ENCODE measurements at places on chromosomes 1 and 21.

DNA sequence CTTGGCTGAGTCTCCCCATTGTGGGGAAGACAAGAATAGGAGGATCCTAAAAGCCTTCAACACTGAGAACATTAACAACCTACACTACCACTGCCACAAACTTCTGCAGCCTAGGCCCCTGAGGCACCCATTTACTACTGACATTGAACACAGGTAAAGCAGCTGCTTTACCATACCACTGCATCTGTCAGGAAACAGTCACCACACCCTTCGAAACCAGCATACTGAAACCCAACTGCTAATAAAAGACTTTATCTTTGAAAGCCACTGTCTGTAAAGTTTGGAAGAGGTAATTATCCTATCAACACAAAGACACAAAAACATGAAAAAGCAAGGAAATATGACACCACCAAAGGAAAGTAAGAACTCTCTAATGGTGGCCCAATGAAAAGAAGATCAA is 7.4 kb downstream of the IFNAR1 start:
- no peak for DNase-seq

DNA sequence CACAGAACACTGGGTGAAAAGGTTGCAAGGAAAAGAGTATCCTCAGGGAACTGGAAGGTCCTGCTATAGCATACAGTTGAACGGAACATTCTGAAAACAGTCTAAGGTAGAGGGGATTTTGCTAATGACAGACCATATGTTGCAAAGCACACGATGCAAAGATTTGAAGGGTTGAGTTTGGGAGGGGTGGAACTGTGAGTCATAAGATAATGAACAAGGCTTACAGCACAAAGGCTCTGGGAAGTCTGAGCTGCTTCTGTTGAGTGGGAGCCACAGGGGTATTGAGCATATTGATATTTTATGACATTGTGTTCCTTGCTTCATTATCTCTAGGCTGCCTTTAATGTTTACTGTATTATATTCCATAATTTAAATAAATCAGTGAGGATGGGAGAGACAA is 104.9 kb downstream of the PLPPR4 start:
- no peak for DNase-seq

DNA sequence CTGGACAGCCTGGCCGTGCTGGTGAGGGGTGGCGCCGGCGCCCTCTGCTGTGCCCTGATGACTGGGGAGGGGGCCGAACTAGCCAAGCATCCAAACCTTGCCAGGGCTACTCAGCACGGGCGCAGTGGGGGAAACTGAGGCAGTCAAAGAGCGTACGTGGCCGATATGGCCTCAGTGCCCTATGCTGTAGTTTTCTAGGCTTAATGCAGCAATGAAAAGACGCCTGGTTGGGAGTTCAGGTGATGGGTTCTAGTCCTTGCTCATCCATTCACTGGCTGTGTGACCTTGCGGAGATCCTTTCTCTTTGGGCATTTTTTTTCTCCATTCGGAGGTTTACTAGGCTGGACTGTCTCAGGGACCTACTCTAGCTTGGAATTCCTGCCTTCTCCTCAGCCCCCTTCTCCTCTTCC is 822 bp downstream of the MTX1 start:
- no peak for DNase-seq

GRCh38 chr1:107669996-107670395 is 295.0 kb downstream of the VAV3 start:
- no peak for DNase-seq

DNA sequence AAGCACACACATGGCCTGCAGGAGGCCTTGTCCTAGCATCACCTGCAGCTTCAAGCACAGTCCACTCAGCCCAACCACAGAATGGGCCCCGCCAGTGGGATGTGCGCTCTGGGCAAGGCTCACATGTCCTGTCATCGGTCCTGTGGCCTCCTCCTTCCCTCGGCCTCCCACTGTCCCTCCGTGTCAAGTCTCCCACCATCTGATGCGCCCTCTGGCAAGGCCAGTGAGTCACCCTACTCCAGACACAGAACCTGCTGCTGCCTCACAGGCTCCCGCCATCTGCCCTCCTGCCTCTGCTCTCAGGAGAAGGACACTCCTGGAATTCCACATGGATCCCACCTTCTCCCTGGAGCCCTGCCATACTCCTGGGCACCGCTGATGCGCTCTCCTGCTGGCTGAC is 14.2 kb downstream of the KCNAB2 start:
- no peak for DNase-seq

GRCh38 chr1:96416111-96416595 is 305.4 kb upstream of the PTBP2 start:
- no peak for DNase-seq

DNA sequence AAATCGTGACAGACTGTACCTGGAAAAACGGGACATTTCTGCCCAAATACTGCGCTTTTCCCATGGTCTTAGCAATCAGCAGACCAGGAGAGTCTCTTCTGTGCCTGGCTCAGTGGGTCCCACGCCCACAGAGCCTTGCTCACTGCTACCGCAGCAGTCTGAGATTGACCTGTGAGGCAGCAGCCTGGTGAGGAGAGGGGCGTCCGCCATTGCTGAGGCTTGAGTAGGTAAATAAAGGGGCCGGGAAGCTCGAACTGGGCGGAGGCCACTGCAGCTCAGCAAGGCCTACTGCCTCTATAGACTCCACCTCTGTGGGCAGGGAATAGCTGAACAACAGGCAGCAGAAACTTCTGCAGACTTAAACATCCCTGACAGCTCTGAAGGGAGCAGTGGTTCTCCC is 203.1 kb downstream of the DENND1B start:
- no peak for DNase-seq

DNA sequence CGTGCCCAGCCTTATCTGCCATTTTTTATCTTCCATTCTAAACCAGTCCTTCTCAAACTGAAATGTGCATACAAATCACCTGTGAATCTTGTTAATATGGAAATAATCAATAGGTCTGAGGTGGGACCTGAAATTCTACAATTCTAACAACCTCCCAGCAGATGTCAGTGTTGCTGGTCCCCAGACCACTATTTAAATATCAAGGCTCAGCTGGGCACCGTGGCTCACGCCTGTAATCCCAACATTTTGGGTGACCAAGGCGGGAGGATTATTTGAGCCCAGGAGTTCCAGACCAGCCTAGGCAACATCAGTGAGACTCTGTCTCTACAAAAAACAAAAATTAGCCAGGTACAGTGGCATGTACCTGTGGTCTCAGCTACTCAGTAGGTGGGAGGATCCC is 4.1 kb downstream of the UQCRHL start:
- no peak for DNase-seq

GRCh38 chr1:172993640-172994039 is 57.1 kb downstream of the TNFSF18 start:
- no peak for DNase-seq

GRCh38 chr1:13700521-13701270 is 708 bp downstream of the PRDM2 start:
- peak; percentile 38 for DNase-seq

DNA sequence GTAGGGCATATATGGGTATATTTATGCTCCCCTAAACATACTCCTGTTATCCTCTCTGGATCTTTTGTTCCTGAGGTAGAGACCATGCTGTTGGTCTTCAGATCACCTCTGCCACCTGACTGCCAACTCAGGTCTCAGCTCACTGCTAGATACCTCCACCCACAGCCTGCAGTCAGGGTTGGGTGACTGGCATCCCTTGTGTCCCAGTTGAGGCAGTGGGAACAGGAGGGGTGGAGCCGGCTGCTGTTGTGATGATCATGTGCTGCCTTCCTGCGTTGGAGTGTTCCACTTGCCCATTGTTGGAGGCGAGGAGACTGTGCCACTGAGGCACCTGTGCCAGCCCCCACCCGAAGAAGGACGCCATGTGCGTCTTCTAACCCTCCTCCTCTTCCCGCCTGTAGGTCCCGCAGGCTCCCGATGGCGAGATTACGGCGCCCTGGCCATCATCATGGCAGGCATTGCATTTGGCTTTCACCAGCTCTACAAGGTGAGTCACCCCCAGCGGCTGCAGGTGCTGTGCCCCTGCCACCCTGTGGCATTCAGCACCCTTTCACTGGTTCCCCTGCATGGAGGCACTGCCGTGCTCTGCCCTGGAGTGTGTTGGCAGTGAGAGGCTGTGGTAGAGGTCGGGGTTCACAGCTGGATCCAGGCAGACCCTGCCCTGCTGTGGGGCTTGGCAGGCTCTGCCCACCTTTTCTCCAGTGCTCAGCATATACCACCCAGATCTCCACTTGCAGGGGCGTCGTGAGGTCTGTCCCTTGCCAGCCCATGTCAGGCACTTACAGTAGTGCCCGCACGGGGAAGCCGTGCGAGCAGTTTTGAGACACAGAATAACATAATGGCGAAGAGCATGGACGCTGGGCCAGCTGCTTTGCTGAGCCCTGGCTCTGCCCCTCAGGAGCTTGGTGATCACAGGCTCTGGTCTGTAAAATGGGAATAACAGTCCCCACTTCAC is 143.5 kb downstream of the PEX14 start:
- DNase-seq = no peak

DNA sequence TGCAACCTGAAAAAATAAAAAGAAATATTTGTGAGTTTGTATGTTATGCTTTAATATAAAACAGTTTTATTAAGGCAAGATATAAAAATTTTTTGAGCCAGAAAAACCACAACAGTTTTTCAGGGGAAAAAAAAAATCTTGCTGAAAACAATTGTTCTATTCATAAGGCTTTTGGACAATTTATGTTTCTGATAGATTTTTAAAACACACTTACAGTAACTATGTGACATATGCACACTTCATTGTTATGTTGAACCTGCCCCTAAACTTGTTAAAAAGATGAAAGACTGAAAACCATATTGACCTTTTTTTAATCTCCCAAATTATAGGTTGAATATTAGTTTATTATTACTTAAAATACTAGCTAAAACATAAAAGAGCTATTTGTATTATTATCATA is 279.9 kb upstream of the C1orf105 start:
- no peak for DNase-seq
